ENCODE measurements at places on chromosomes 16 and 17.

DNA sequence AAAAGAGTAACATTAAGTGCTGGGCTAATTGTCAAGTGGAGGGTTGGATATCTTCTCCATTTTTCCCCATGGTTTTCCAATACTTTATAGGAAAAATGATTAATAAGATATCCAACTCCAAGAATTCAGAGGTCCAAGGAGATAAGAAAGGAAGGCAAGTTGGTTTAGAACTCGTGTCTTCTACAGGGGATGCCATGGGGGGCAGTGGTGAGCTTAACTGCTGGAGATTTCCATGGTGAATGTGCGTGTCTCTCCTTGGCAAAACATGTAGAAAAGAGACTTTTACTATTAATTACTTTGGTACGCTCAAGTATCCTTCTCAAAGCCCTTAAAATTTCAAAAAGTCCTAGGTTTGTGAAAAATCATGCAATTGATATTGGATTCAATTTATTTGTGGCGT is 982.9 kb upstream of the RBFOX1 start:
- DNase-seq, result no peak

GRCh38 chr17:43411749-43412148 is 13.0 kb downstream of the ARL4D start:
- DNase-seq, result no peak

DNA sequence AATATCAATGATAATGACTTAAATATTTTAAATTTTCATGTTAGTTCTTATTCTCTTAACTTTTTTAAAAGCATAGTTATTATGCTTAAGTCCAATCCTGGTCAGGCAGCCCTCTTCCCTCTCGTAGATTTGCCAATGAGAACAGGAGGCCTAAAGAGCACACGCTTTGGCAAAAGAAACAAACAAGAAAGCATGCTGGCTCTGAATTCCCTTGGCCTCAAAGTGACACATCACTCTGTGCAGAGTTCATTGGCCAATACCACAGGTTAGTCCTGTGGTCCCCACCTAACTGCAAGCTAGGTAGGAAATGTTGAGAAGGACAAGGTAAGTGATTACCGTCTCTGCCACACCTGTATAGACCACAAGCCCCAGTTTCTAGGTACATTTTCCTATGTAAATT is 61.5 kb downstream of the MYO1D start:
- DNase-seq, result no peak

GRCh38 chr17:74201250-74201649 is 2.2 kb upstream of the RPL38 start:
- no peak for DNase-seq

- no peak for DNase-seq
These were observed 74.7 kb downstream of the CACNG1 start for GRCh38 chr17:67119102-67119501.

DNA sequence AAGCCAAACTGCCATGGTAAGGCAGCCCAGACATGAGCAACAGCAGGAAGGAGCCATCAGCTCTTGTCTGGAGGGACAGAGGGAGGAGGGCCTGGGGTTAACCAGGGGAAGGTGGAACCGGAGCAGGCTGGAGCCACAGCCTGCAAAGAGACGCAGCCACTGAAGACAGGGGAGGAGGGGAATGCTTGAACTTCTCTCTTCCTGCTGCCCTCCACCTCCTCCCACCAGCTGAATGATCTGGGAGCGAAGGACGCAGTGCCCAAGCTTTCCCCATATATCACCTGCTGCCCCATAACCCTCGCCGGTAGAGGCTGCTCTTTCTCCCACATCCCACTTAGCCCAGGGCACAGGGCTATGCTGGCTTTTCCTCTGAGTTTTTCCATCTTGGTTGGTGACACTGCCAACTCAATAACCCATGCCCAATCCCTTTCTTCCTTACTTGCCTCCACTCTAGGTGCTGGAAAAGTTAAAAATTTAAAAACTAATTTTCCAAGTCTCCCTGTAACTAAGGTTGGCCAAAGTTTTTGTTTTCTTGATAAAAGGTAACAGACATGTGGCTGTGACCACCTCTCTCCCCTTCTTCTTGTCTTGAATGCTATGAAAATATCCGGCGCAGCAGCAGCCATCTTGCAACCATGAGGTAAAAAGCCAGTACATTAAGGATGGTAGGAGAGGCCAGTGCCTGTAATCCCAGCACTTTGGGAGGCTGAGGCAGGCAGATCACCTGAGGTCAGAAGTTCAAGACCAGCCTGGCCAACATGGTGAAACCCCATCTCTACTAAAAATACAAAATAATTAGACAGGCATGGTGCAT is 21.8 kb upstream of the CACNG4 start:
- no peak for DNase-seq

DNA sequence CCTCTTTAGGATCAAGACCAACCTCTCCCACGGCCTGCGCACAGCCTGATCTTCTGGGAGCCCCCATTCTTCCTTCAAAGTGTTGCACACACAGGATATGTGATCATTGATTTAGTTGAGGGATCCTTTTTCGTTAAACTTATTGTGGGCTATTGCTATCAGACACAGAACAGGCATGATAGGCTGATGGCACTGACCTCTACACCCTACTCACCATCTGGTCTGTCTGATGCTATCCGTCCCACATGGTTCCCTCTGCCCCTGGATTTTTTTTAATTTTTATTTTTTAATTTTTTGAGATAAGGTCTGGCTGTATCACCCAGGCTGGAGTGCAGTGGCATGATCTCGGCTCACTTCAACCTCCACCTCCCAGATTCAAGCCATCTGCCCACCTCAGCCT is 19.2 kb upstream of the LITAF start:
- DNase-seq, result no peak

DNA sequence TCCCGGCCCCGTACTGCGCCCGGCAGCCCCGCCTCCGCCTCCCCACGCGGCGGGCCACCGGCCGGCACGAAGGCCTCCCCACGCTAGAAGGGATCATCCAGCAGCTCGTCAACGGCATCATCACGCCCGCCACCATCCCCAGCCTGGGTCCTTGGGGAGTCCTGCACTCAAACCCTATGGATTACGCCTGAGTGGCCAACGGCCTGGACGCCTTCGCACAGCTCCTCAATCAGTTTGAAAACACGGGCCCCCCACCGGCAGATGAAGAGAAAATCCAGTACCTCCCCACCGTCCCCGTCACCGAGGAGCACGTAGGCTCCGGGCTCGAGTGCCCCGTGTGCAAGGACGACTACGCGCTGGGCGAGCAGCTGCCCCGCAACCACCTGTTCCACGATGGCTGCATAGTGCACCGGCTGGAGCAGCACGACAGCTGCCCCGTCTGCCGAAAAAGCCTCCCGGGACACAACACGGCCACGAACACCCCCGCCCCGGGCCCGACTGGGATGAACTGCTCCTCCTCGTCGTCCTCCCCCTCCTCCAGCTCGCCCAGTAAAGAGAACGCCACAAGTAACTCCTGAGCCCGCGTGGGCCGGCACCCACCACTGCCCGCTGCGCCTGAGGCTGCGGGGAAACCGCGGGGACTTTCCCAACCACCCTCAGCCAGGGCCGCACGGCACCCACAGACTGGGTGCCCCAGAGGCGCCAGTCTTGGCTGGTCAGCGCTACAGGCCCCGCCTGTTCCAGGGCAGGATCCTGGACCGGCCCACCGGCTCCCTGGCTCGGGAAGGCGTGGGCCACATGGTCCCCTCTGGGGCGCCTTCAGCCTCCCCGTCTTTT is 39.0 kb upstream of the AKAP1 start:
- no peak for DNase-seq

DNA sequence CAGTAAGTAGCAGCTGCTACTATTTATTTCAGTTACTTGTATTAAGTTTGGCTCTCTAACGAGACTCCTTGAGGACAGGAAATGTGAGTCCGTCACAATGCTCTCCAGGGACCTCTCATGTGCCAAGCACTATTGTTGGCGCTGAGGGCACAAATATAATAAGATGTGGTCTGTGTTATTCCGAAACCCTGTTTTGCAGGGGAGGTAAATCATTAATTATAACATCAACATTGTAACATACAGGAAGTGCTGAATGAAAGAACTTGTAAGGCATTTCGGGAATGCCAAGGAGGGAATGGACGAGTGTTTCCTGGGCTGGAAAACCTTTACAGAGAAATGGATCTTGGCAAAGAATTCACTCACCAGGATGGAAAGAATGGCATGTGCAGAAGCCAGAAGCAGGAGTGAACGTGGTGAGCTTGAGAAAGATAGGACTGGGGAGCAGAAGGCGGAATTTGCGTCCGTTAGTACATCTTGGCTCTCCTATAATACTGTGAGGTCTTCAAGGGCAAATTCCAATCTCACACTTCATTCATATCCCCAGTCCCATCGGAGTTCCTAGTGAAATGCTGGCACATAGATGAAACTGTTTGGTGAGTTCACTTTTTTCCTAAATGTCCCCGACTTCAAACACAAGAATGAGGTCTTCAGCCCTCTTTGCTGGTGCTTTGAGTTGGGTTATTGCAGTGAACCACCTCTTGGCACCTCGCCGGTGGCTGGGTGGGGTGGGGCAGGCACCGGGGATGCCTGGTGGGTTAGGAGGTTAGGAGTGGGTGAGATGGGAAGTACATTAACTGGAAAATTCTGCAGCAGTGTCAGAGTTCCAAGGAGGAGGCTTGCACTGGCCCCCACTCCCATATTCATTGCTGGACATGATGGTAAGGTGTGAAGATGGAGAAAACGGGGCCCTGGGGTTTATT is 11.5 kb downstream of the TAC4 start:
- DNase-seq, result no peak

GRCh38 chr16:85898521-85899442 is at the start of gene IRF8:
IRF8 (plus strand) TSS chr16:85899162; CDS start chr16:85903016, 3,854 bp downstream.
- peak; percentile 82 for DNase-seq

DNA sequence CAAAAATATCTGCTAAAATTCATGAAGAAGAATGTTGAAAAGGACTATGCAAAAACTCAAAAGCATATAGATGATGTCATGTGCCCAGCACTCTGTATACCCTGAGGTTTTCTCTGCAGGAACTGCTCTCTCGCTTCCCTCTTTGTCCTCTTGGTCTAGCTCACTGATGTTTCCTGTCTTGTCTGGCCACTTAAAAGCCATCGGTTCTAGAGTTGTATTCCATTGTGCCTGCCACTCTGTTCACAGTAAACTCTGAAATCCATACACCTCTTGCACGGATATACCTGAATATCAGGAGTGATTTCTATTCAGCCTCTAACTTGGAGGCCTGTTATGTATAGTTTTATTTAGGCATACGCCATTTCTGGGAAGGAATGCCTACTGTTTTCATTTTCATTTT is 101.0 kb upstream of the CNTNAP4 start:
- no peak for DNase-seq

DNA sequence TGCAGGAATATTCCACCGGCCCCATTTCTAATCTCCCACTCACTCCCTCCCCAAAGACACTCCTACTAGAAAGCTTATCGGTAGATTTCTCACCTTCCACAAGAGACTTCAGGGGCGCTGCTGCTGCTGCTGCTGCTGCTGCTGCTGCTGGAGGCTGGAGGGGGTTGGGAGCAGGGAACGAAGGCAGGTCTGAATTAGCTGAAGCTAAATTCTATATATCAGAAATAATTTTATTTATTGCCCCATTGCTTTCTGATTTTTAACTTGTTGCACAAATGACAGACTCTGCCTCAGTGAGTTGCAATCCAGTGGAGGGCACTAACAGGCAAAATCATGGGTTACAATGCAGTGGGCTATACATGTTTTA is 25.8 kb upstream of the HLF start:
- no peak for DNase-seq

GRCh38 chr17:81986606-81987005 is 9.2 kb downstream of the ASPSCR1 start:
- DNase-seq, result no peak

- DNase-seq, result no peak
These were observed 4.6 kb upstream of the ETV4 start for GRCh38 chr17:43550754-43551153.

- no peak for DNase-seq
These were observed 37.2 kb downstream of the GRIN2C start for GRCh38 chr17:74822335-74822938.

GRCh38 chr16:1706386-1707192 is 594 bp downstream of the MAPK8IP3 start:
- peak; percentile 26 for DNase-seq

GRCh38 chr16:88355389-88356123 is 27.2 kb upstream of the ZNF469 start:
- no peak for DNase-seq

GRCh38 chr16:4317532-4318450 is 1.9 kb downstream of the GLIS2 start:
- DNase-seq, result no peak

GRCh38 chr17:54339731-54340130 is 517.0 kb downstream of the KIF2B start:
- DNase-seq, result no peak

DNA sequence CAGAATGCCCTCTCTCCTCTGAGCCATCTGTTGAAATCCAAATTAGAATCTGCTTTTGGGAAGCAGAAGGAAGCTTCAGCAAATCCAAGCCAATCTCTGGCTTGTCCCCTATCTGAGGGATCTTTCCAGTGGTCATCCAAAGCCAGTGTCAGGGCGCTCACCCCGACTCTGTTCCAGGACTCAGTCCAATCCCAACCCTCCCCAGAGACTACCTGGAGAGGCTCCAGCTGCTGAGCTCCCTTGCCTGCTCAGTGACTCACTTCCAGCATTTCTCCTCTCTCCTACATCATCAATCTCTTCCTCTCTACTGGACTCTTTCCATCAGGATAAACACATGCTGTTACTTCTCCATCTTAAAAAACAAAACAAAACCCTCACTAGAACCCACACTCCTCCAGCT is 2.4 kb downstream of the MATCAP1 start:
- no peak for DNase-seq

DNA sequence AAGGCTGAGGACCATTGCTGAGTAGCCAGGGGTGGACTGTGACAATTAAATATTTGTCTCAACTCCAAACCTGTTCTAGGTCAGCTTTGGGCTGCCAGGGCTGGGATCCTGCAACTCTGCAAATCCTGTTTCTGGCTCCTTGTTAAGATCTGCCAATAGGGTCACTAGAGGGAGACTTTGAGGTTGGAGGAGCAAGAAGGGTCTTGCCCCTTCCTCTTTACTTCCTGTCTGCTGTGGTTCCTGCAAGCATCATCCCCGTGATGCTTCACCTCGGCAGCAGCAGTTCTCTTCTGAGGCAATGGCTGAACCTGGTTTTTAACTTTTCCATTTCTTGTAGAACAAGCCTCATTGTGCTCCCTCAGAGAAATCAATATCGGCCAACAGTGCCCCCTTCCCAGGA is 124.6 kb downstream of the IRX5 start:
- DNase-seq, result no peak

- no peak for DNase-seq
These were observed 91.6 kb downstream of the CCT6B start for GRCh38 chr17:34869641-34870040.

- no peak for DNase-seq
These were observed 16.0 kb downstream of the NUPR1 start for GRCh38 chr16:28522792-28523191.

GRCh38 chr17:44925731-44926697 is 10.7 kb upstream of the GFAP start:
- no peak for DNase-seq
